Fibroblast of gingiva (primary cell): ENCODE measurements at places on chromosomes 6 and 20.

GRCh38 chr20:33181482-33182093 is 13.6 kb downstream of the BPIFA2 start:
- no peak for DNase-seq

- no peak for DNase-seq
Measured at GRCh38 chr6:15800841-15801617, 138.2 kb upstream of the DTNBP1 start.

GRCh38 chr6:121828146-121828886 is 392.9 kb downstream of the GJA1 start:
- peak; percentile 27 for DNase-seq

DNA sequence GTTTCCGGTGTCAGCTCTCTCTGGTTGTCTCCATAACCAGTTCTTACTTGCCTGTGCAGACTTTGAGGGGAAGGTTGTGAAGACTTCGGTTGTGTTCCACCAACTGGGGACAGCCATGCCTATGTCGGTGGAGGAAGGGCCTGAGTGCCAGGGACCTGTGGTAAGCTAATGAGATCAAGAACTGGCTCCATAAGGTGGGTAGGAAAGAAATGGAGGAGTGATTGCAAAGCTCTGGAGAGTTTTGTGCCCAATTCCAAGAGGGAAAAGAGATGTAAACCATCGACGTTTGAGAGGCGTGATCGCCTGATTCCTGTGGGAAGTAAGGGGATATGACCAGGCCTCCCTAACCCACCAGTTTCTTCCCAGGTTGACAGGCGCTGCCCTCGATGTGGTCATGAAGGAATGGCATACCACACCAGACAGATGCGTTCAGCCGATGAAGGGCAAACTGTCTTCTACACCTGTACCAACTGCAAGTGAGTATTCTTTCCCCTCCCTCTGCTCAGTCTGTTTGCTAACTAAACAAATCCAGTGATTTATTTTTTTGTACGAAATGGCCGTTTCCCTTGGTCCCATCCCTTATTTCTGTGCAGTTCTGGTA is 893 bp downstream of the POLR1H start:
- DNase-seq: no peak
